ENCODE measurements at places on chromosomes 2 and 18. TPM values are rescaled to one million over a fixed set of nuclear protein-coding genes. Genes with fewer than 3 reads are reported as not detected.
A peak's percentile ranks its signal among the peaks of the same experiment; 100 is the strongest.

DNA sequence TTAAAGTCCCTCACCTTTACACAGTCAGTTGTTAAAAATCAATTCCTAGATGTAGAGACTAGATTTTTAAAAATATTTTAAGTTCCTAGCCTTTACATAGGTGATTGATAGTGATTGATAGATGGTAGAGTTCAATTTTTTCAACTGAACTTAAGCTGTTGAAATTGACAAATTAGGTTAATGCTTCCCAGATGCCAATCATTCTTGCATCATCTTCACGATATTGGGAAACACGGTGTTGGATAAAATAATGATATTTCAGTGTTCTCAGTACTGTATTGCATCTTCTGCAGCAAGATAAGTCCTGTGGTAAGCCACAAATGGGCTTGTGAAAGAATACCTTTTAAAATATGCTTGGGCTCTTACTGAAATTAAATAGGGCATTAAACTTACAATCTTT lies 667.6 kb downstream of the STK39 start:
- no peak for DNase-seq

DNA sequence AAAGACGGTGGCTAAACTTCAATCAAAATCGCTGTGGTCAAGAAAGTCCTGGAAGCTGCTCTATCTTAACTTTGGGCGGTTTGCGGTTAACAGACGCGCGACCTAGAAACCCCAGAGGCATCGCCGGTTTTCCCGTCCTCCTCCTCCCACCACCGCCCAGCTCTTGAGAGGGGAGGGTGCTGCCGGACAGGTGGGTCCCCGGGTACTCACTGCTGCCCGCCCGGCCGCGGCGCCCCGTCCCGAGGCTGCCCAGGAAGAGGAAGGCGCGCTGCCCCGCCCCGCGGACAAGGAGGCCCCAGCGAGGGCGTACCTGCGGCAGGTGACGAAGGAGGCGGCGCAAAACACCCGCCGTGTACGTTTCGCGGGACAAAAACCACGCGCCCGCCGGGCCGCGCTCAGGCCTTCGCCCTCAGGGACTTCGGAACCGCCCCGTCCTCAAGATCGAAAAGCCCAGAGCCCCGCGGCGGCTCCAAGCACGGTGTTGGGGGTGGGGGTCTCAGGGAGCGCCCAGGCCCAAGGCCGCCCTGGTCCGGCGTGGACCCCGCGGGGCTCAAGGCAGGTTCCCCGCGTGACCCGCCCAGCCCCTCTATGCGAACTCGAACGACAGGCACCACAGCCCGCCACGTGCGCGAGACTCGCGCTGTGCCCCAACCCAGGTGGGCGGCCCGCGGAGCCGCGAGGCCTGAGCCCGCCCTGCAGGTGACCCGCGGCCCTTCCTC lies at the start of gene SH3YL1:
Gene SH3YL1, minus strand, starts transcription at position 259 of the 719 bp plus-strand sequence. Its CDS starts 48 bp downstream, at position 211.
- DNase-seq: peak; percentile 61

DNA sequence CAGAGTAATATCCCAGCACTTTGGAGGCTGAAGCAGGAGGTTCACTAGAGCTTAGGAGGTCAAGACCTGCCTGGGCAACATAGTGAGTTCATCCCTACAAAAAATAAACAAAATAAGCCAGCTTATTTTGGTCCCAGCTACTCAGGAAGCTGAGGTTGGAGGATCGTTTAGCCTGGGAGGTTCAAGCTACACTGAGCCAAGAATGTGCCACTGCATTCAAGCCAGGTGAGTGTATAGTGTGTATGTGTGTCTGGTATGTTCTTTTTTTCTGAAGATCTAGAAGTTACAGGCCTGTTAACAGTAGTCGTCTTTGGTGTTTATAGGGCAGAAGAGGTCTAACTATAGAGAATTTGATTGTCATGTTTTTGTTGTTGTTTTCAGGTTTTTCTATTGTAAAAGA lies 40.2 kb downstream of the ZC3H15 start:
- no peak for DNase-seq

DNA sequence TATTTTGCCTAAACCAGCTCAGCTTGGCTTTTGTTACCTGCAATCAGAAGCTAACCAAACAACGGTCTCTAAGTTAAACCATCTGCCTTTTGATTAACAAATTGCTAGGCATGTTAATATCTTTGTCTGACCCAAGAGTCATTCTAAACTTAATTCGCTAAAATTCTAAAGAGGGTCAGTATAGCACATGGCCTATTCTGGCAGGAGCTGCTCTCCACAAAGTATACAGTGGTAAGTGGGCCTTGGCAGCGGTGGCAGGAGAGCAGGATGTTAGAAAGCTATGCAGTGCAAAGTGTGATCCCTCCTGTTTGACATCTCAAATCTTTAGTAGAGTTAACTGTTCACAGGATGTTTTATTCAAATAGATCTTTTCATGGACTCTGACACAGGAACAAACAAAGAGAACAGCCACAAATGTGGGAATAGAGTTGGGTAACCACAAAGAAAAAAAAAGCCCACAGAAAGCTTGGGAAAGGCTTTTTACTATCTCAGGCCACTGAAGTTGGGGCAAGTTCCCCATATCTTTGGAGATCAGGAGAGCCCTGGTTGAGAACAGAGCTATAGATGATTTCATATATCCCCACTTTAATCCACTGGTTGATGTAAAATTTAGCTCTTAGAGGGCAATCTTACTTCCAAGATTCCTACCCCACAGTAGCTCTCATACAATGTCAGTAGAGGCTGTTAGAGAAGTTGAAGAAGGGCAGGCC lies 10.6 kb downstream of the CFAP210 start:
- no peak for DNase-seq

GRCh38 chr2:168354499-168354898 lies 101.6 kb upstream of the CERS6 start:
- DNase-seq: no peak

DNA sequence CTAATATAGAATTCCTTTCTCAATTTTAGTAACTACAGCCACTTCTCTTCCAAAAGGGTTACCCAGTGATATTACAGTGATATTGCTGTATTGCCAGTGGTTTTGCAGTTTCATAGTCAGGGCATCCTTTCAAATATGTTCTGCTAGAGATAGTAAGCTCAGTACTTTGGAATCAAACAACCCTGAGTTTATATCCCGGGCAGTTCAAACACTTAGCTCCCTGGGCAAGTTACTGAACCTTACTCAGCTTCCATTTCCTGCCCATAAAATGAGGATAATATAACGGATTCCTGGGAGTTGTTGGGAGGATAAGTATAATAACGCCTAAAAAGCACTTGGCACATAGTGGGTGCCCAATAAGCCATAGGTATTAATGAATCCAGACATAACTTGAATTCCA lies 212.6 kb upstream of the PARD3B start:
- DNase-seq: no peak

- DNase-seq: no peak
These were observed 335.0 kb downstream of the NR4A2 start for GRCh38 chr2:155997538-155997937.

GRCh38 chr18:36327352-36328316 lies 30.1 kb downstream of the FHOD3 start:
- DNase-seq: no peak

GRCh38 chr18:51498085-51498855 lies 300.8 kb upstream of the MEX3C start:
- no peak for DNase-seq

DNA sequence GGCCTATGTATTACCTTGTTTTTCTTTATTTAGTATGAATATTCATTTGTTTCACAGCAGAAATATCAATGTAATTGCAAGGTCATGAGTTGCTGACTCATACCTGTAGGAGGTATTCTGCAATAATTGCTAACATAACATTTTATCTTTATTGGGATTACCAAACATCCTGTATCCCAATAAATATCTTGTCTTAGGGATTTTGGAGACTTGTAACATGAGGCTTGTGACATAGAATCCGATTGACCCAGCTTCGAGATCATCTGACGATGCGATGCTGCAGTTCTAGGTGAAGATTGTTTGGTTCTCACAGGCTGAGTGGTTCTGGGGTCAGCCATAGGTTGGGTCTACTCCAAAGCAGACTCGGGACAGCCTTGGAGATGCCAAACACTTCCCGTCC lies 133.4 kb upstream of the RND3 start:
- no peak for DNase-seq

GRCh38 chr2:200930947-200931626 lies 32.4 kb downstream of the ORC2 start:
- no peak for DNase-seq

GRCh38 chr2:147520817-147521216 lies 324.0 kb upstream of the ACVR2A start:
- DNase-seq: no peak

The NDC80 gene
- 81.3 TPM for total RNA-seq

The MARCHF4 gene
- total RNA-seq: not detected

The ANKRD53 gene
- total RNA-seq: not detected

The RUFY4 gene
- 0.76 TPM for total RNA-seq

The STAMBP gene
- 76.9 TPM for total RNA-seq

The PARD6G gene
- total RNA-seq: 0.16 TPM

The VAMP5 gene
- total RNA-seq: 29.4 TPM

The MAL gene
- total RNA-seq: 59.2 TPM

The FBLN7 gene
- total RNA-seq: 7.4 TPM

The ACOXL gene
- total RNA-seq: 0.56 TPM

The RBM44 gene
- 0.52 TPM for total RNA-seq

The ESPNL gene
- 0.27 TPM for total RNA-seq

Data from activated CD8-positive, alpha-beta T cell treated with anti-CD3 and anti-CD28 coated beads for 36 hours (primary cell).